ENCODE measurements at places on chromosomes 7 and 10.

GRCh38 chr7:66142334-66142733 lies 27.7 kb downstream of the CRCP start:
- DNase-seq, result no peak

GRCh38 chr10:124319926-124320391 lies 98.8 kb downstream of the OAT start:
- no peak for DNase-seq

GRCh38 chr10:24701447-24701846 lies 22.2 kb downstream of the ARHGAP21 start:
- DNase-seq, result no peak

- no peak for DNase-seq
Measured at GRCh38 chr10:89921403-89921802, 220.0 kb downstream of the KIF20B start.

- DNase-seq, result no peak
Measured at GRCh38 chr10:93797825-93798224, 40.1 kb downstream of the LGI1 start.

- no peak for DNase-seq
Measured at GRCh38 chr7:73520673-73521635, 1.1 kb downstream of the BAZ1B start.

DNA sequence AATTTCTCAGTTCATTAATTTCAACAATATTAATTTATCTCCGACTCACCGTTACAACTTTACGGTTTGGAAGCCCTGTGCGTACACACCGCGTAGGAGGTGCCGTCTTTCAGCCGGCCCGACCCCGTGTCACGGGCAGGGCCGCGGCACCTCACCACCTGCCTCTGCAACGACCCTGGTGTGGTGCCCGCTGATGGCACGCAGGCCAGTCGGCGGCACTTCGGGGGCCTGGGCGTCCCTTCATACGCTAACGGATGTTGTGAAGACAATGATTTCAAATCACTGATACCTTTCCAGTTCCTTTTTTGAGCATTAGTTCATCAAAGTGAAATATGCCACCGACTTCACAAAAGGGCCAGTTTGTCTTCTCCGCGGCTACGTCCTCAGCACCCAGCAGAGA lies 125.3 kb downstream of the EBF3 start:
- no peak for DNase-seq

GRCh38 chr10:119161680-119162451 lies 3.6 kb downstream of the SFXN4 start:
- no peak for DNase-seq

GRCh38 chr10:12587451-12587888 lies 238.1 kb downstream of the CAMK1D start:
- no peak for DNase-seq

GRCh38 chr7:66790725-66791124 lies 50.2 kb downstream of the RABGEF1 start:
- no peak for DNase-seq

GRCh38 chr10:114245121-114245791 lies 6.2 kb downstream of the VWA2 start:
- DNase-seq, result no peak

- no peak for DNase-seq
Measured at GRCh38 chr10:13761490-13762091, 174.8 kb downstream of the PRPF18 start.

DNA sequence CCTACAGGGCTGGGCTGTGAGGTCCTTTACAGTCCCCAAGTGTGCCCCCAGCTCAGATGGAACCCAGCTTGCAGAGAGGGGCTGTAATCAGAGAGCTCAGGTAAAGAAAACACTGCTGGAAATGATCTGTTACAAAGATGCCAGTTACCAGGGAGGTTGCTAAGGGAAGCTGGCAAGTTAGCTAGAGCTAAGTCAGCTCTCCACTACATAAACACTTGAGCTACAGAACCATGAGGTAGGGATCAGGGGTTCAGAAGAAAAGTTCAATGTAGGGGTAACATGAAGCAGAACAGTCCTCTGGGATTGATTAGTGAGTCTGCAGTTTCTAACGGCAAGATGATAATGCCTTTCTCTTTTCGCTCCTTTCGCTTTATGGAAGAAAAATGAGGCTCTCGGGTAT lies 53.1 kb upstream of the TM9SF3 start:
- DNase-seq, result no peak

- DNase-seq, result no peak
Measured at GRCh38 chr7:133741703-133742102, 385.4 kb upstream of the LRGUK start.

GRCh38 chr7:90726623-90727022 lies 130.5 kb downstream of the CDK14 start:
- no peak for DNase-seq

- no peak for DNase-seq
Measured at GRCh38 chr7:43490016-43490415, 92.9 kb upstream of the STK17A start.

DNA sequence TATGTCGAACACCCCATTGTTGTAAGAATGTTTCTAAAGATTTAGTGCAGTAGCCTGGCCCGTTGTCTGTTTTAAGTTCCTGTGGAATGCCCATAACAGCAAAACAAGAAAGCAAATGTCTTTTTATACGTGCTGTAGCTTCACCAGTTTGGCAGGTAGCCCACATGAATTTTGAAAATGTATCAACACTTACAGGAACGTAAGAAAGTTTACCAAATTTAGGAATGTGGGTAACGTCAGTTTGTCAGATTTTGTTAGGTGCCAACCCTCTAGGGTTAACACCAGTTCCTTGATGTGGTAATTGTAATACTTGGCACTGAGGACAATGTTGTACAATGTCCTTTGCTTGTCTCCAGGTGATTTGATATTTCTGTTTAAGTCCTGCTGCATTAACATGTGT lies 3.2 kb upstream of the GIMAP4 start:
- DNase-seq, result no peak

DNA sequence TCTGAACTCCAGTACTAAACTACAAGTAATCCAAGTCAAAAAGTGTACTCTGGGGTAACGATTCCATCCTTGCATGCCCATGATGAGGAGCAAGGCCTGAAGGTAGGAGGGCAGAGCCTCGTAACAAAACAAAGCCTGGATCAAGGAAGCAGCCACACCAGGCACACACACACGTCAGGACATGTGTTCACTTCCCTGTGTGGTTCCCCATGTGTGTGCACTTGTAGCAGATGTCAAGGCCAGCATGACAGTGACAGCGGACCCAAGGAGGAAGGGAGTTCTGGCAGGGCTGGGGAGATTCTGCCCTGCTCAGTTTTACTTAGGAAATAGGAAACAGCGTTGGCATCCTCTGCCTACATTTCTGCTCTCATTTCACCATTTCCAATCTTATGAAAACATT lies 92.8 kb downstream of the ALOX5 start:
- DNase-seq, result no peak

GRCh38 chr7:51313738-51314425 lies 2.7 kb downstream of the COBL start:
- DNase-seq, result no peak

DNA sequence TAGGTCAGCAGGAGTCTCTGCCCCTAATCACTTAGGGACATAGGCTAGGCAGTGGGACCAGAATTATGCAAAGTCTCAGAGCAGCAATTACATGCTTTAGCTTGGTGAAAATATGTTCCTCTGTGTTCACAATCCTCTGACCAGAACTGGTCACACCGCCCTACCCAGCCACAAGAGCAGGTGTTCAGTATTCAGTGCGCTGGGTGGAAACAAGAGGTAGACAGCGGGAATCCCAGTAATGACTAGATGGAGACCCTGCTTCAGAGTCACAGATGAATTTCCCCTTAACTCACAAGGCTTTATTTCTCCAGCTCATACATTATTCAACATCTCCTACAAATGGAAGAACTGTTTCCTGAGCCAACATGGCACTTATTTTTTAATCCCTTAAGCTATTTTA lies 763.7 kb upstream of the POM121L12 start:
- DNase-seq, result no peak

GRCh38 chr10:120580918-120581895 lies 124.2 kb downstream of the PLPP4 start:
- no peak for DNase-seq

GRCh38 chr7:35249537-35249907 lies 4.4 kb downstream of the TBX20 start:
- DNase-seq, result no peak

GRCh38 chr7:15972862-15973275 lies 286.4 kb upstream of the MEOX2 start:
- DNase-seq, result no peak

- no peak for DNase-seq
Measured at GRCh38 chr10:128751284-128751683, 625.1 kb upstream of the MKI67 start.

- DNase-seq, result no peak
Measured at GRCh38 chr7:42024537-42024936, 212.5 kb downstream of the GLI3 start.

DNA sequence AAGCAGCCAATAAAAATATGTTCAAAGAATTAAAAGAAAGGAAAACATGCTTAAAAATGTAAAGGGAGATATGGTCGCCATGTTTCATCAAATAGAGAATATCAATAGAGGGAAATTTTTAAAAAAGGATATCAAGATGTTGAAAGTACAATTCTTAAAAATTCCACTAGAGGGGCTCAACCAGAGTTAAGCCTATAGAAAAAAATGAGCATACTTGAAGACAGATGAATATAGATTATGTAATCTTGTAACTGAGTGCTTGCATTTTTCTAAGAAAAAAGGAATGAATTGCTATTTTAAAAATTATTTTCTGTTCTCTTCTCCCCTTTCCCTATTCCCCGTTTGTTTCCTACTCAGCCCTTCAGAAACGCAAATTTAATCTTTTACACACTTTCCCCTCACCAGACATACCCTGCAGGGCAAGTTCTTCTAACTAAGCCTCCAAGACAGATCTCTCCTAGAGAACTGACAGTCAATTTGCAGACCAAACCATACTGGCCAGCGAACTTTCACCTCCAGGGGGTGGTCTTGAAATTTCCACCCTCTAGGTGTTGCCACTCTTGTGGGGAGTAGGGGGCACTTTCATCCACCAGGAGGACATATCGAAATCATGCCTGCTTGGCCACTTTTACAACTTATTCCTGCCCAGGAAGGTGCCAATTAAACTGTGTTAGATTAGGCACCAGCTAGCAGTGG lies 67.7 kb downstream of the NSUN6 start:
- no peak for DNase-seq

GRCh38 chr7:18345641-18346234 lies 149.8 kb upstream of the HDAC9 start:
- peak; percentile 16 for DNase-seq

- no peak for DNase-seq
Measured at GRCh38 chr10:79079054-79079397, 10.3 kb downstream of the ZMIZ1 start.

DNA sequence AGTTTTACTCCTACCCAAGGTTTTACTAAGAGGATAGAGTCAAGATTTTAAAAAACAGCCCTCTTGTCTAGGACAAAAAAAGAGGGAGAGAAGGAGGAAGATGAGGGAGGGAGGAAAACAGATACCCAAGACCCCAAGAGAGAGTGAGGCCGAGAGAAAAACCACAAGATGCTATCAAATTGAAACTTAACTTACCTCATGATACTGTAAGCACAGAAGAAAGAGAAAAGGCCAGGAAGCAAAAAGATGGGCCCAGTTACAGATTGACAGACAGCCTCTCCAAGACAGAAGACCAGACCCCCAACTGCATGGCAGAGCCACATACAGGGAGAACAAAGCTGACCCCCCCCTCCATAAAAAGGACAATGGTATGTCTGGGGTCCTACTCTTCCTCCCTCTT lies 11.4 kb downstream of the SEC31B start:
- no peak for DNase-seq

GRCh38 chr10:78266741-78267469 lies 233.2 kb downstream of the RPS24 start:
- no peak for DNase-seq

GRCh38 chr10:35236739-35237138 lies 99.6 kb upstream of the CCNY start:
- DNase-seq, result no peak

- no peak for DNase-seq
Measured at GRCh38 chr7:5514440-5515035, 90.9 kb upstream of the TNRC18 start.

- DNase-seq, result no peak
Measured at GRCh38 chr10:125041856-125042506, 100.1 kb downstream of the ZRANB1 start.

GRCh38 chr10:122498521-122498920 lies 37.2 kb downstream of the HTRA1 start:
- DNase-seq, result no peak

DNA sequence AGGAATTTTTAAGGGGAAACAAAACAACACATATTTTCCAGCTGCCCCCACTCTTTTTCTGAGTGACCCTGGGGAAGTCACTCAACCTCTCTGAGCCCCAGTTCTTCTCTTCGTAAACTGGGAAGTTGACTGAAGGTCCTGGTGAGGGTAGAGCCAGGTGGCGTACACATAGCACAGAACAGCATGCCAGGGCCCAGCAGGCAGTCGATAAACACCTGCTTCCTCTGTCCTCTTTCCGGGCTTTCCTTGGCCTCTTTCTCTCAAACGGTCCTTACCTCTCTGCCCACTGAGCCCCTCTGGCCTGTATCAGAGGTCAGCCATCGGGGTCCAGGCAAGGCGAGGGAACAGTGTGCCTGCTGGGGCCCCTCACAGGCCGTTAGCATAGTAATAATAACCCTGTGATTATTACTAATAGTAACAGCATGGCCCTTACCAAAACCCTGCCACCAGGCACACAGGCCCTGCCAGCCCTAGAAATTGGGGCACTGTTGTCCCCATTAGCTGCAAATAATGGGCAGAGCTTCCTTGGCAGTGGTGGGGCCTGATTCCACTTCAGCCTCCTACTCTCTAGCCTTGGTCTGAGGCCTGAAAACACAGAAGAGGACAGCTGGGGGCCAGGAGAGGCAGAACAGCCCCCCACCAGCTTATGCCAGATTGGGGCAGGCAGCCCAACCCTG lies 37.3 kb upstream of the SLC29A3 start:
- no peak for DNase-seq

All from hematopoietic multipotent progenitor cell treated with erythropoietin and hydrocortisone succinate and interleukin-3 and kit ligand, for 17 days (in vitro differentiated cells).